ENCODE measurements at places on chromosomes 3 and 15.

DNA sequence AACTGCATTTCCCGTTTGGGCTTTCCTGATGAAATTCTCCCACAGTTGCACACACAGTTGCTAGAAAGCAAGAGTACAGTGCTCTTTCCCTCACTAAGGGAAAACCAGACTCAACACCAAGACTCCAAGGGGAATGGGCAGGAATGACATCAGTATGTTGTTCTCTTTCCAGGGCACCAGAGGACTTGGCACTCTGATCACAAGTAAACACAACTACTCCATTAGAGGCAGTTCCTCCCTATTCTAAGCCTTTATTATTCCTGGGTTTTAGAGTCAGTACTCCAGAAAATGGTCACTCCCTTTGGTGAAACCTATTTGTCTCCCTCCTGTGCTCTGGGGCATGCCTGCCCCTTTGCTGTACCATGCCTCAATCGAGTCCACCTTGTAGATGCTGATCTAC lies 52.3 kb upstream of the VGLL4 start:
- no peak for DNase-seq

DNA sequence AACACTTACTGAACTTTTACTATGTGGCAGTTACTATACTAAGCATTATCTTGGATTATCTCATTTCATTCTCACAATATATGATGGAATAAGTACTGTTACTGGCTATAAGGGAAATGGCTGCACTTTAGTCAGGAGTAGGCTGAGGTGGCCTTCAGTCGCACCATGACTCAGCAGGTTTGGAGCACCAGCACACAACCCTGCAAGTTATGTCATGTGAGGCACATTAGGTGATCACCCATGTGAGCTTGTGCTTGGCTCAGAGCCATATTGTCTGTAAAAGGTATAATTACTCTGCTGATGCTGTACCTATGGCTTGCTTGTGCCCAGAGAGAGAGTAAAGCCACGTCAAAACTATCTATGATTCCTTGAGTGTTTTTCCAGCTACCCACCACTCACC lies 54.1 kb upstream of the TIPARP start:
- no peak for DNase-seq

- no peak for DNase-seq
Measured at GRCh38 chr3:62843508-62843907, 31.7 kb downstream of the CADPS start.

GRCh38 chr15:38197553-38197952 lies 55.1 kb upstream of the SPRED1 start:
- no peak for DNase-seq

DNA sequence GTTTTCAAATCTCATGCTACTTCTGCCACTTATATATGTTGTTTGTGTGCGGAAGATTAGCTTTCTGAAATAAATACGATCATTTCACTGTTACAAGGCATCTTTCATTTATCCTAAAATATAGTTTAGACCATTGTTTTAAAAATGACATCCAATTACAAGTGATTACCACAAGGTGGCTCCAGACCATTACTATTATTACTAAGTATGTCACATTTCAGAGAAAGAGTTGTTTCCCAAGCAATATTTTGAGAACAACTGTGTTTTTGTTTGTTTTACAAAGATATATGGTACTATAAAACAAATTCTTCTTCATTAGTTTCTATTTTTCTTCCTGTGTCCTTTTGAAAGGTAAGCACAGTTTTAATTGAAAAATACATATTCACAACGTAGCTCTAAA lies 136.0 kb upstream of the RAP2B start:
- no peak for DNase-seq

DNA sequence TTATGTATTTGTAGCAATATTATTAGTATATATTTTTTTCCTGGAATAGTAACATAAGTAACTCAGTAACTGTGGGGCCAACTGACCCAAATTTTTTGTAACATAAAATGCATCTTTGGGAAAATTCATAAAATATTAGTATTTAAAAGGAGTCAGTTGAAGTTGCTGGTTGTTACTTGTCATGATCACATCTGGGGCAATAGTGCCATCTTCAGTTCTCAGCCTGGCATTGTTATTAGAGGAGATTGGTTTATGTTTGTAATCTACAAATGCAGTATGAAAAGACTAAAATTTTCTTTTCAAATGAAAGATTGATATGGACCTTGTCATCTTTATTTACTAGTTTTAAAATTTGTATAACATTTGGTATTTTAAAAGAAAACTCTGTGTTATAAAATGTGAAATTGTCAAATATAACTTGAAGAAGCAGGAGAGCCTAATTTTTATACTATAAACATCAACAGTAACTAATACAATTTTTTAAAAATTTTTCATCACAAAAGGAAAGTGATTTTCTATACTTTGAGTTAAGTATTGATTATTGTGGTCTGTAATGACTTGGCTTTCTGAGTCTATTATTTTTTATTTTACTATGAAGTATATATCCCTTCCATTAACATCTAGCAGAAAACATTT lies 38.8 kb upstream of the MLF1 start:
- DNase-seq: no peak

- DNase-seq: no peak
Measured at GRCh38 chr3:178396318-178396717, 139.9 kb upstream of the KCNMB2 start.

GRCh38 chr3:45590822-45591546 lies 3.6 kb upstream of the LIMD1 start:
- no peak for DNase-seq

DNA sequence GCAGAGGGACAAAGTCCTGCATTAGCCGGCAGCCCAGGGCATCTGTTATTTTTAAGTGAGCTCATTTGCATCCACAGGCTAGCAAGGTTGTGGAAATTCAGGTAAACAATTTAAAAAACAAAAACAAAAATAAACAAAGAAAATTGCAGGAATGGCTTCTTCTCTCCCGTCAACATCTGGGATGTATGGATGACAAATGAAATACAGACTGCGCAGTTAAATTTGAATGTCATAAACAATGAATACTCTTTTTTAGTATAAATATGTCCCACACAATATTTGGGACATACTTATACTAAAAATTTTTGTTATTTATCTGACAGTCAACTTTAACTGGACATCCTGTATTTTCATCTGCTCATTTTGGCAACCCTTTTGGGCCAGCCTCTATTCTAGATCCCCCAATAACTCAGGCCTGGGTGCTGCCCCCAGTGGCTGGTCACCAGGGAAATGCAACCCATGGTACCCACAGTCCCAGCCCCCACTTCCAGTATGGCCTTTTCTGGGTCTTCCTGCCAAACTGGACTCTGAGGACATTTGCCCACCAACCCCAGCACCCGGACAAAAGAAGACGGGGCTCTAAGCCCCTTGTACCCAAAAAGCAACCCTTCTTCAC lies 12.7 kb downstream of the GRM2 start:
- no peak for DNase-seq

DNA sequence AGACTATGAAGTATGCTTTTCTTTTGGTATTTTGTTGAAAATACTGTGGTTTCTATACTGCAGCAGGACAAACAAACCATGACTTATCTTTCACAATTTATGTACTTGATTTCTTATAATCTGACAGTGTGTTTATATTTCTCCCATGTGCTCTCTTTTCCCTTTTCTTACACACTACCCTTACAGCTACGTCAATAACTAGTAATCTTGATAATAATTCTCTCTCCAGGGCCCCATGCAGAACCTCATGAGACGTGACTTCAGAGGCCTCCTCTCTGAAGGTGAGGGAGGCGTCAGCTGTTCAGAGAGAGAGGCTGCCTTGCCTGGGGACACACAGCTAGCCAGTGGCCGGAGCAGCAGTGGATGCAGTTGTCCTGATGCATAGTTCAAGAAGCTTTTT lies 35.9 kb downstream of the KY start:
- DNase-seq: no peak
